Stimulated activated effector memory CD8-positive, alpha-beta T cell treated with anti-CD3 and anti-CD28 coated beads, Interleukin-12 subunit alpha, Interleukin-12 subunit beta, amount 100 ng/mL, for 72 hours (primary cell): ENCODE measurements at places on chromosomes 2 and 18.

- peak; percentile 64 for DNase-seq
Observed at GRCh38 chr2:172437419-172438341, 10.3 kb downstream of the ITGA6 start.

DNA sequence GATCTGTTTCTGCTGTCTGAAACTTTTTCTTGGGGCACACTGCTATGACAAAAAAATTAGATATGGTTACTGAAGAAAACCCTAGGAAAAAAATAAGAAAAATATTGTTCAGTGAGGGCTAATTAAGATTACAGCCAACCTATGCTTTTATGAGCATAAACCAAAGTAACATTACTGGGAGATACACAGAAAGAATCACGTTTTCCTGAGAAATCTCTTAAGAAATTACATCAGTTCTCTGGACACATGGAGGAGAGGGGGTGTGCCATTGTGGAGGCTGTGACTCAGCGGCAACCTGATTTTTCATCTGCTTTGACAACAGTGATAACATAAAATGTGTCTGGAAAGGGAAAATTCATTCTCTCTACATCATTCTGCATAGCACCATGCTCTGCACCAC lies 13.4 kb upstream of the NMI start:
- no peak for DNase-seq

DNA sequence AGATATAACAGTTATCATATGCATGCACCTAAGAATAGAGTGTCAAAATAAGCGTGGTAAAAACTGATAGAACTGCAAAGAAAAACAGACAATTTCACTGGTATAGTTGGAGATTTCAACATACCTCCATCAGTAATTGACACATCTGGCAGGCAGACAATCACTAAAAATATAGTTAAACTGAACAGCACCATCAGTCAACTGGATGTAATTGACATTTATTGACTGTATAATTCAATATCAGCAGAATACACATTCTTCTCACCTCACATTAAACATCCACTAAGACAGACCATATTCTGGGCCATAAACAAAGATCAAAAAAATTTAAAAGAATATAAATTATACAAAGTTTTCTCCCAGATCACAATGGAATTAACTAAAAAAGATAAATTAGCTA lies 378.5 kb upstream of the RGPD4 start:
- DNase-seq: no peak

GRCh38 chr2:104866883-104867812 lies 13.2 kb downstream of the POU3F3 start:
- no peak for DNase-seq

DNA sequence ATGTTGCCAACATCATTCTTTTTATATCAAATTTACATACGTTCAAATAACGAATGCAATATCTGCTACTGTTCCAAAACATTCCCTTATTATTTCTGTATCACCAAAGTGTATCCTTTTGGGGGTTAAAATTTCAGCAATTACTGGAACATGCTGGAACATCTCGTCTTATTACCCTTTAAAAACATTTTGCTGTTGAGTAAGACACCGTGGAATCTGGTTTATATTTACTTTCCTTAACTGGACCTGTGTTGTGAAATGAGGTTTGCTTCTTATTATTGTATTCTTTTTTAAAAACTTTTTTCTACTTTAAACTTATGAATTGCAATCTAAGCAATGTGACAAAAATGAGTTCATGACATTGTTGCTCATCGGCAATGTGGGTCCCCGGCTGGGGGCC lies 87.4 kb upstream of the PTPRM start:
- DNase-seq: no peak

DNA sequence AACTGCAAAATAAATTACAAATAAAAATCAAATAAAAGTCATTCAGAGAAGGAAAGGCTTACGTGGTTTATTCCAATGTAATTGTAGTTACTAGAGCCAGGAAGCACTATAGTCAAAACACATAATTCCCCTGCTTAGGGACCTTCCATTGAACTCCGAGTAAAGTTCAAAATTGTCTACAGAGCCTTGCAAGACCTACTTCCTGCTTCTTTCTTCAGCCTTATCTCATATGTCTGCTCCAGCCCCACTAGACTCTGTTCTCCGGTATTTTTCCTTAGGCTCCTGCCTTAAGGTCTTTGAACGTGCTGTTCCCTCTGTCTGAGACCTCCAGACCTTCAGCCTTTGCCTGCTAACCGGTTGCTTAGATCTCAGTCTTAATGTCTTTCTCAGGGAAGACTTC lies 104.3 kb downstream of the ARL6IP6 start:
- DNase-seq: no peak

- DNase-seq: no peak
Observed at GRCh38 chr2:218904176-218904575, 23.5 kb downstream of the WNT10A start.

DNA sequence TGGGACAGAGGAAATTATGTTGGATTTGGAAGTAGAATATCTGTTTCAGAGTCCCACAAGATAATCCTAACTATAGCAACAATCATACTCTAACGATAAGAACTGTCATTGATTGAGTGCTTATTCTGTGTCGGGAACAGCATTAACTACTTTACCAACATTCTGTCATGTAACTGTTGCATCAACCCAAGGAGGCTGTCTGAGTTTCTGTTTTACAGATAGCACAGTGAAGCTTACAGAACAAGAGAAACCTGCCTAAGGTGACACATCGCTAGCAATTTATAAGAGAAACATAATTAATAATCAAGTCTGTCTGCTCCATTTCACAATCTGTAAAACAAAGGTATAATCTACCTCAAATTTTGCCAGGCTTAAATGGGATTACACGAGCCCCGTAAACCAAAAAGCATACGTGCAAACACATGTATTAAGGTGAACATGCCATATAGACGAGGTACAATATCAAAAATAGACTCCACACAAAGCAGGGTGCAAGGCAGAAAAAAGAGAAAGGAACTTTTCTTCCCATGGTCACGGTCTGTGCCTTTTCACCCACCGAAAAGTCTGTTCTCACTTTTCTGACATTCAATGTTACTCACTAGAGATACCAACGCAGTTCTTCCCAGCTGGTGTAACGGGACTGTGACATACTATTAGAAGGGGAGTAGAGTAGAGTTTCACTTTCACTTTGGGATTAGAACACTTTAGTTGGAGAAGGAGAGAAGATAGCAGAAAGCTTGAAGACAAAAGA lies 37.2 kb upstream of the SLC8A1 start:
- DNase-seq: no peak

DNA sequence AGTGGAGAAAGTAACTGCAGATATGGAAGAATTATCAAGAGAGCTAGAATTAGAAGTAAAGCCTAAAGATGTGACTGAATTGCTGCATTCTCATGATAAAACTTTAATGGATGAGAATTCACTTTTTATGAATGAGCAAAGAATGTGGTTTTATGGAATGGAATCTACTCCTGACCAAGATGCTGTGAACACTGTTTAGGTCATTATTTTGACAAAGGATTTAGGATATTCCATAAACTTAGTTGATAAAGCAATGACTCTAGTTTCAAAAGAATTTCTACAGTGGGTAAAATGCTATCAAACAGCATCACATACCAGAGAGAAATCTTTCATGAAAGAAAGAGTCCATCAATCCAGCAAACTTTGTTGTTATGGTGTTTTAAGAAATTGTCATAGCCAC lies 1317.7 kb upstream of the ACVR2A start:
- no peak for DNase-seq

DNA sequence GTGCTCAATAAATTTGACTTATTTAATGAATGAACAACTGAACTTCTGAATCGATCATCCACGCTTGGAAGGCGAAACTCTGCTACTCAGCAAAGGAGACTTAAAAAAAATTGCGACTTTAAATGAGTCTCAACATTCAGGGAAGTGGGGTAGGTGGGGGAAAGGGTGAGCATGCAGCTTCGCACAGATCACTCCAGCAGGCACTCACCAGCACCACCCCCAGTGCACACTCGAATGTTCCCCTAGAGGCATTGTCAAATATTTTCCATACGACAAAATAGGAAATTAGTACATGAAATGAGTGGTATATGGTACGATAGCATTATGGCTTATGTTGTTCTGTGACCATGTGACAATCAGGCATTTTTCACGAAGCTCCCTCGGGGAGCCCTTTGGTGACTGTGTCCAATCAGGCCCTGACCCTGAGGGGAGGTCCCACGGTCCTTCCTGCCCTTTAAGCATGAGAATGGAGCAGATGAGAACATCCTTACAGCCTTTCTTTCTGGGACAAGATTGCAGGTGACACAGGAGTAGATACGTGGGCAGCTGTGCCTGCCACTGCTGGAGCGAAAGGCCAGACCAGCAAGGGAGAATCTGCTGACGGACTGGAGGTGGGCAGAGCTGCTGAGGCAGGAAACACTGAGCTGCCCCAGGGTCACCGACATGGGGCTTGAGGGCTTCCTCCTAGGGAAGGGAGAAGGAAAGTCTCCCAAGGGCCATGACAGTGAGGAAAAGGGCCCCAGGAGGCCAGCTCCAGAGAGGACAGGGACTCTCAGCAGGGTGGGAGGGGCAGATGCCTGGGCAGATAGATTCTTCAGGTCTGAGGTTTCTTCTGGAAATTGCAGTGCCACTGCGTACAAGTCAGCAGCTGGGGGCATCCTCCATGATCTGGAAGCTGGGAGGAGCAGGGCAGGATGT lies 101.3 kb upstream of the ID2 start:
- DNase-seq: no peak

DNA sequence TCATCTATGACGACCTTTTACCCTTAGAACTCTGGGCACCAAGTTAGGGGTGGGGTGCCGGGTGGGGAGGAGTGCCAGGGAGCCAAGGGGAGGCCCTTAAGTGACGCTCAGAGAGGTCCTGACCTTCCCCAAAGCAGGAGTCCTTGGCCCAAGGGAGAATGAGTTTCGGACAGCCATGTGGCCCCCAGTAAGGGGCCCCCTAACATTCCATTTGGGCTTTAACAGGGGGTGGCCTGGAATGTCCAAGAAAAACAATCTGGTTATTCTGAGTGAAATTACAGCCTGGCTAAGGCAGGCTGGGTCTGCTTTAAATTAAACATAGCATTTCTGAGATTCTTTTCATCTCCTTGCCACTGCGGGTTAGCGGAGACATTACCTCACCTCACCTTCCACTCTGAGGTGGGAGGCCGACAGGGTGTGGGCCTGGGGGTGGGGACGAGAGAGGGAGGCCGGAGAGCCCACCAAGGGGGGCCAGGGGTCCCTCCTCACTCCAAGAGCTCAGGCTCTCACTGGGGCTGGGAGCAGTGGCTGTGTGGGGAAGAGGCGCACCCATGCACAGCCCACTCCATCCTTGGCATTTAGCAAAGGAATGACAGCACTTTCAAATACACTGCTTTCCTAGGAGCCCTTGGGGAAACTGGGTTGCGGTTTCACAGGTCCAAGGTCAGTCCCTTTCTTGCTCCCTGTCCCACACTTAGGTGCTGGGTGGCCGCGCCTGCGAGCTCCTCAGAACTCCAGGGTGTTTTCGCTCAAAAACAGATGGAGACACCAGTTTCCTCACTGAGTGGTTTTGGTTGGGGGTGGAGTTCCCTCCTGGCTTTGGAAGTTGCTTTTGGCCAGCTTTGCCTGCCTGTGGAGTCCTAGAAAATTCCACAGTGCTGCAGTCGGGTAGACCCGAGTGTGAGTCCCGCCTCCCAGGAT lies 107.4 kb downstream of the POLR1A start:
- no peak for DNase-seq

GRCh38 chr2:70340761-70341476 lies 39.1 kb upstream of the FAM136A start:
- peak; percentile 53 for DNase-seq

DNA sequence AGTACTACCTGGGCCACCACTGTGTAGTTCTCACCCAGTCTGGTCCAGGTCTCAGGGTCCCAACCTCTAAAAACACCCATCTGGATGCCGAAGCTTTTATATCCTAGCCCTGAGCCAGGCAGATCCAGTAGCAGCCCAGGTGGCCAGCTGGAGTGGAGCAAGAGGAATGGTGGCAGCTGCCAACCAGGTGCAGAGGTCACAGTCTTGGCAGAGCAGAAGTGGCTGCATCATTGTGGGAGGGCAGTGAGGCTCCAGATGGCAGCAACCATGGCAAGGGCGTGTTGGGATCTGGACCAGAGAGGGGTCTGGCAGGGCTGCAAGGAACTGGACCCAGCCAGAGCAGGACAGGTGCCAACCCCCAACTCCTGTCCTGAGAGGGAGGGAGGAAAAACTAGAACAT lies 72.2 kb upstream of the AGAP1 start:
- no peak for DNase-seq

GRCh38 chr2:127324635-127325034 lies 30.7 kb upstream of the ERCC3 start:
- no peak for DNase-seq

DNA sequence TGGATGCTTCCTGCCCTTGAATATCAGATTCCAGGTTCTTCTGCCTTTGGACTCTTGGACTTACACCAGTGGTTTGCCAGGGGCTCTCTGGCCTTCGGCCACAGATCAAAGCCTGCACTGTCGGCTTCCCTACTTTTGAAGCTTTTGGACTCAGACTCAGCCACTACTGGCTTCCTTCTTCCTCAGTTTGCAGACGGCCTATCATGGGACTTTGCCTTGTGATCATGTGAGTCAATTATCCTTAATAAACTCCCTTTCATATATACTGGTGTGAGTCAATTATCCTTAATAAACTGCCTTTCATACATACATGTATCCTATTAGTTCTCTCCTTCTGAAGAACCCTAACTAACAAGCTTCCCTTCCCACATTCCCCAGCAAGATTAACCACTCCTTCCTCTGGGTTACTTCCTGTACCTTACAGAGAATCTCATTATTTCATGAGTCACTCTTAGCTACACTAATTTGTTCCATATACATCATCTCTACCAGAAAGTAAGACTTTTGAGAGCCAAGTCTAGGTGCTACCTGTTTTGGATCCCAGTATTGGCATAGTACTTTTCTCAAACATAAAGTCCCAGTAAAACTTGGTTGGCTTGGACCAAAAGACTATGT lies 31.3 kb upstream of the LRATD1 start:
- DNase-seq: no peak

GRCh38 chr2:80291656-80292055 lies 12.9 kb downstream of the LRRTM1 start:
- DNase-seq: no peak

- peak; percentile 83 for DNase-seq
Observed at GRCh38 chr2:240437861-240438809, 2.7 kb downstream of the GPC1 start.

GRCh38 chr18:8800876-8801262 lies 95.5 kb downstream of the MTCL1 start:
- DNase-seq: no peak
